Fibroblast of lung (primary cell): ENCODE measurements at places on chromosomes 6 and 20. TPM values are rescaled to one million over a fixed set of nuclear protein-coding genes. Genes with fewer than 3 reads are reported as not detected.
A peak's percentile ranks its signal among the peaks of the same experiment; 100 is the strongest.

DNA sequence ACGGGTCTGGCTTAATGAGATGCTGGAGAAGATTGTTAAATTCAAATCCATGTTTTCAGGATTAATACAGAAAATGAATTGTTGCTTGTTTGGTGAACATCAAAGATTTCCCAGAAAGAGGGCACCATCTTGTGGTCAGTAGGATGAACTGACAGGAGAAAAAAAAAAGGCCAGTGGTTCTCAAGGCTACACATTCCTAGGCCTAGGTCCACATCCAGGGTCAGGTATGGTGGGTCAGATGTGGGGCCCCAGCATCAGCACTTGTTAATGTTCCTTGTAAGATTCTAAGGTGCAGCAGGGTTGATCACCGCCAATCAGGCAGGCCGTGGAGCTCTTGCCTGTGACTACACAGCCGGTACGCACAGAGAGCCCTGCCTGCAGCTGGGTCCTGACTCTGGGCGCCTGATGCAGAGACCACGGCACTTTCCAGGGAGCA, 34.0 kb upstream of the FOXO3 start:
- no peaks in the 10 kb centered on the region for H3K36me3 ChIP-seq
- no peak overlapping the region for H3K27ac ChIP-seq

The BCAS1 gene
- total RNA-seq = under 0.01 and 0.17 TPM in 2 replicates

DNA sequence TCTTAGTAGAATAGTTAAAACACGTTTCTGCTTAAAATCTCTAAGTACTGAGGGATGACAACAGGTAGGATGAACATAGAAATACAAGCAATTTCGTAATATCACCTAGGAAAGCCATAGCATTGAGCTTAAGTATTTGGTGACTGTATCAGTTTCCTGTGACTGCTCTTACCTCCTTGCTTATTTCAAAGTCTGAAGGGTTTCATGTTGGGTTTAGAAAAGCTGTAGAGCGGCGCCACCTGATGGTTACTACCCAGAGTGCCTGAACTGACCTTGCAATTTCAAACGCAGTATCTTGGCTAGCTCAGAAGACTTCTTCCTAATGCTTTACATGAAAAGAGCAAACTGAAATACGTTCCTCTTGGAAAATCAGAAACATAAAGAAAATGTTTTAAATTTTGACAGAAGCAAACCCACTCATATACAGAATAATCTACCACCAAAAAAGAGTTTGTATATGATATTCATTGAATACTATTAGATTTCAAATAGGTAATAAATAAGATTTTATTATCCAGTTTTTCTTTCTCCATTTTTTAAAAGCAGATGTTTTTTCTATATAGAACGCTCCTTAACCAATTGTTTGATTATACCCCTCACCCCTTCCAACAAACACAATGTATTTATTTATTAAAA, 82.3 kb upstream of the RIPOR2 start:
- H3K36me3 ChIP-seq = no peaks in the 10 kb centered on the region
- H3K27me3 ChIP-seq = no peaks in the 10 kb centered on the region
- no peak overlapping the region for H3K4me3 ChIP-seq
- peak; percentile 52 for DNase-seq
- peaks cover 8% of the 10 kb centered on the region for H3K4me1 ChIP-seq
- no peak overlapping the region for H3K27ac ChIP-seq

DNA sequence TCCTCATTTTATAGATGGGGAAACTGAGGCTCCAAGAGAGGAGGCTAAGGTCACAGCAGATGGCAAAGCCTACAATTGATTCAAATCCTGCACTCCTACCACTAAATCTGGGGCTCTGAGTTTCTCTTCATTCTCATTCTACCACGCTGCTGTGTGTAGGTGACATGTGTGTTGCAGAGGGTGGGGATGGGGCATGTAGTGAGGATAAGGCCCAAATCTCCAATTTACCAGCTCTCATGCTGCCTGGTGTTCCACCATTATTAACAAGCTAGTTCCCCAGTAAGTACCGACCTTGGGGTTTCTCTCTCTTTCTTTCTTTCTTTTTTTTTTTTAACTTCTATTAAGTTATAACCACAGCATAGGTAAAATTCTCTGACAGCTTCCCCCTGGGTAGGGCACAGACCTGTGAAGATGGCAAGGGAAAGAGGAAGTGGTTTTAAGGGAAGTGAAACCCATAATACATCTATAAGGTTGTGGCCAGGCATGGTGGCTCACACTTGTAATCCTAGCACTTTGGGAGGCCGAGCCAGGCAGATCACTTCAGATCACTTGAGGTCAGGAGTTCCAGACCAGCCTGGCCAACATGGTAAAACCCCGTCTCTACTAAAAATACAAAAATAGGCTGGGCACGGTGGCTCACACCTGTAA, 13.0 kb upstream of the MATN4 start:
- DNase-seq = no peak
- H3K36me3 ChIP-seq = peaks cover 3% of the 10 kb centered on the region
- H3K4me1 ChIP-seq = no peaks in the 10 kb centered on the region
- peaks cover 12% of the 10 kb centered on the region for H3K27me3 ChIP-seq
- no peak overlapping the region for H3K4me3 ChIP-seq

The VPS16 gene
- 46.1 and 48.5 TPM in 2 replicates for total RNA-seq

The KCNK15 gene
- 1.8 and 4.1 TPM in 2 replicates for total RNA-seq

- H3K27ac ChIP-seq = peak overlapping the region; percentile 99
- H3K36me3 ChIP-seq = no peaks in the 10 kb centered on the region
- H3K4me1 ChIP-seq = peaks cover 19% of the 10 kb centered on the region
- H3K4me3 ChIP-seq = no peak overlapping the region
- no peaks in the 10 kb centered on the region for H3K27me3 ChIP-seq
Measured at GRCh38 chr20:50292591-50293283, 102.1 kb downstream of the CEBPB start.

The C20orf141 gene
- not detected in 2 replicates for total RNA-seq

The BTN1A1 gene
- total RNA-seq = not detected in 2 replicates

DNA sequence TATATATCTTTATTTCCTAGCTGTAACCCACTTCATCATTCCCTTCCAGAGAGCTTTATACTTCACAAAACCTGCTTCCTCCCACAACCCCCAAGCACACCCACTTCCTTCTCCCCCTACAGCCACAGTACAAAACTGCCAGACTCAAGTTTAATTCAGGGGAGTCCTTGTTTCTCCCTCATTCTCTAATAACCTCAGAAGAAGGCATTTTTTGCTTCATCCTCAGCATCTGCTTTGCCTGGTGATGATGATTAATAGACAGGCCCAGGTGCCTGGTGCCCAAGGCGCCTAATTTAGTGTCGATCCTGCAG, 414.3 kb downstream of the KIF16B start:
- DNase-seq = no peak
- no peaks in the 10 kb centered on the region for H3K36me3 ChIP-seq
- no peak overlapping the region for H3K4me3 ChIP-seq
- H3K4me1 ChIP-seq = no peaks in the 10 kb centered on the region
- H3K27me3 ChIP-seq = no peaks in the 10 kb centered on the region
- H3K27ac ChIP-seq = no peak overlapping the region

The LRRC1 gene
- 7.2 and 12.1 TPM in 2 replicates for total RNA-seq

The ZNF311 gene
- 3.5 and 3.6 TPM in 2 replicates for total RNA-seq
